Activated CD8-positive, alpha-beta T cell treated with anti-CD3 and anti-CD28 coated beads, Interleukin-2, amount 10 ng/mL, durations not matched to agents 7 days and 5 days (primary cell): ENCODE measurements at places on chromosomes 2 and 18.

DNA sequence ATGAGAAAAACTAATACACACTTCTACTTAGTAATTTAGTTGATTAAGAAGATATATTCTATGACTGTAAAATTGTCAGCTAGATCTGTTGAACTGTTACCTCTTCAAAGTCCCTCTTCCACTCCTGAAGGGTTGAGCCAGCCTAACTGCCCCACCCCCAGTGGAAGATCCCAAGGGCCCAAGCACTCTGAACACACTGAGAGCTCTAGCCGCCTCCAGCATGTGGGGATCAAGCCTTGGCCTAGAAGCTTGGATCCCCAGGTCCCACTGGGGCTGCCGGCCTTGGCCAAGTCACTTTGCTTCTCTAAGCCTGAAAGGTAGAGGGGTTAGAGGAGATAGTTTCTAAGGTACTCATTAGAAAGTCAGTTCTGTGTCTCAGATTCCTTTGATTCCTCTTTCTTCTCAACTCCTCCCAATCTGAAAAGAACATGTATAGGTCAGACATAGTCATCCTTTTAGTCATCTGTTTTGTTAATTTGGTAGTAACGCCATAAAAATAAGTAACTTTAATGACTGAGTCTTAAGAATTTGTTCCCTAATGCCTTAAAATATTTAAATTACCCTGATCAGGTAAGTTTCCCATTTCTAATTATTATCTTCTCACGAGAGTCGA, 5.6 kb downstream of the CPSF3 start:
- H3K27me3 ChIP-seq, result no peaks in the 10 kb centered on the region
- no peak overlapping the region for H3K4me3 ChIP-seq
- peaks cover 18% of the 10 kb centered on the region for H3K4me1 ChIP-seq

- H3K27me3 ChIP-seq, result no peaks in the 10 kb centered on the region
- H3K4me3 ChIP-seq, result no peak overlapping the region
- no peak overlapping the region for H3K27ac ChIP-seq
- H3K4me1 ChIP-seq, result no peaks in the 10 kb centered on the region
- no peaks in the 10 kb centered on the region for H3K36me3 ChIP-seq
- no peak for DNase-seq
These were observed 467.7 kb upstream of the RGPD4 start for GRCh38 chr2:107359021-107359420.

- peaks cover 10% of the 10 kb centered on the region for H3K36me3 ChIP-seq
- H3K27ac ChIP-seq, result no peak overlapping the region
- H3K4me3 ChIP-seq, result no peak overlapping the region
- H3K27me3 ChIP-seq, result no peaks in the 10 kb centered on the region
- H3K4me1 ChIP-seq, result no peaks in the 10 kb centered on the region
These were observed 15.8 kb downstream of the ZNF236 start for GRCh38 chr18:76838182-76838581.

- no peaks in the 10 kb centered on the region for H3K27me3 ChIP-seq
- DNase-seq, result peak; percentile 99
- peaks cover under 1% of the 10 kb centered on the region for H3K36me3 ChIP-seq
- H3K4me1 ChIP-seq, result peaks cover 27% of the 10 kb centered on the region
- peak overlapping the region; percentile 80 for H3K4me3 ChIP-seq
These were observed 97.1 kb upstream of the SERTAD2 start for GRCh38 chr2:64750817-64751285.

- H3K27ac ChIP-seq, result no peak overlapping the region
- no peaks in the 10 kb centered on the region for H3K4me1 ChIP-seq
- H3K36me3 ChIP-seq, result no peaks in the 10 kb centered on the region
- no peak for DNase-seq
- peaks cover 20% of the 10 kb centered on the region for H3K27me3 ChIP-seq
- H3K4me3 ChIP-seq, result no peak overlapping the region
These were observed 121.8 kb downstream of the MTX2 start for GRCh38 chr2:176391148-176391419.

- peaks cover 2% of the 10 kb centered on the region for H3K27me3 ChIP-seq
- DNase-seq, result no peak
- no peaks in the 10 kb centered on the region for H3K4me1 ChIP-seq
- no peak overlapping the region for H3K27ac ChIP-seq
- H3K4me3 ChIP-seq, result no peak overlapping the region
- H3K36me3 ChIP-seq, result no peaks in the 10 kb centered on the region
These were observed 34.1 kb downstream of the FBXO48 start for GRCh38 chr2:68432696-68433658.

DNA sequence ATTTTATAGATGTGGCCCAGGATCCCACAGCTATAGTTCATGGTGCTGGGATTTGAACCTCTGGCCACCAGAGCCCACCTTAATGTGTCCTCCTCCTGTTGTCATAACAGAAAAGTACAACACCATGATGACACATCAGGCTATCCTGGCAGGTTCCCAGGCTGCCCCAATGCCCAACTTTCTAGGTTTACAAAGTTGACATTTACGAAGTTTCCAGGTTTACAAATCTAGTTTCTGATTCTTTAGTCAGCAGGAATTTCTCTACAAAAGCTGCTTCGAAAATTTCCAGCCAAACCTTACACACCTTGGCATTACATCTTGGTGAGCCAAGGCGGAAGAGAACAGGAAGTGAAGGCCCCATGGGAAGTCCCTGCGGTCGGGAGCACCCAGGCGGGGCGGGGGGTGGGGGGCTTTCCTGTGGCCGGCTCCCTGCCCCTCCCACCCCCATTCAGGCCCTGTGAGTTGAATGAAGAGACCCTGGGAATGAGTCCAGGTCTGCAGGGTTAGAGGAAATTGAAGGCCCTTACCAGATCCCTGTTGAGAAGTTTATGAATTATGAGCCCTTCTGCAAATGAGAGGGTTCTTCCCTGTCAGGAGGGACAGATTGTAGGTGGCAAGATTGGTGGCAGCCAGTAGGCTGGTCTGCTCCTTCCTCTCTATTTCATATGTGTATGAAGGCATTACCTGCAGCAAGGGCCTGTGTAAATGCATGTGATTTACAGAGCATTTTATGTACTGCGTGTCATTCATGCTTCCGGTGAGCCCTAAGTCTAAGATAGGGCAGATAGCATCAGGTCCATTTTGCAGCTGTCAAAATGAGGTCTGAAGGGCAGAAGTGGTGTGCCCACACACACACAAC, 11.1 kb upstream of the IL1RN start:
- DNase-seq, result no peak
- peaks cover 9% of the 10 kb centered on the region for H3K27me3 ChIP-seq
- H3K27ac ChIP-seq, result peak overlapping the region; percentile 72
- peaks cover 17% of the 10 kb centered on the region for H3K4me1 ChIP-seq
- H3K4me3 ChIP-seq, result no peak overlapping the region

DNA sequence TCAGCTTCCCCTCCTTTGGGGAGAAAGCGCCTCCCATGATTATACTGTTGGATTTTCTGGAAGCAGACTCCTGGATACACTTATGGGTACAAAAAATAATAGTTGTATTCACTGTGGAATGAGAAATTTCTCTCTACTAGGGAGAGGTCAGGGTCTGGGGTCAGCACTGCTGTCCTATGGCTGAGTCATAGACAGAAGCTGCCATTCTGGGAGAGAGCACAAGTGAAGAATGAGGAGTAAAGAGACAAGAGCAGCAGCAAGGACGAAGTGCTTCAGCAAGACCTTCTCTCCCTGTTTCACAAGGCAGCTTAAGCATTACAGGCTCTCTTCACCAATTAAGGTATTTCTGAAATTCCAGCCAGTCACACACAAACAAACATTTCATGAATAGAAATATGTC, 10.1 kb upstream of the UNC80 start:
- no peak for DNase-seq
- H3K27ac ChIP-seq, result no peak overlapping the region
- no peak overlapping the region for H3K4me3 ChIP-seq
- H3K36me3 ChIP-seq, result no peaks in the 10 kb centered on the region
- no peaks in the 10 kb centered on the region for H3K27me3 ChIP-seq

DNA sequence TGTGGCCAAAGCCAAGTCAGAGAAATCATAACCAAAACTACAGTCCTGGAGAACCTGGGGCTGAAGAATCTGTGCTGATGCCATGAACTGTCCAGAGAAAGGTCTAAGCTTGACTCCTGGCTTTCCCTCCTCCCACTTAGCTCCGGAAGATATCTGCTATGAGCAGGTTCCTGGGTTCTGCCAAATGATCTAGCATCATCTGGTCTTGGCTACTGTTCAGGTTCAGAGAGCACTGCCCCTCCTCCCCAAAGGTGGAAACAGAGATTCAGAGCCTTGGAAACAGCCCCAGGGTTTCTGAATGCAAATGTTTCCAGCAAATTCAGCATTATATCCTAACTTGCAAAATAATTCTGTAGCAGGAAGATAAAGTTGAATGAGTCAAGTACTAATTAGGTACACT, 219.2 kb upstream of the SP5 start:
- H3K4me1 ChIP-seq, result no peaks in the 10 kb centered on the region
- no peak for DNase-seq
- no peak overlapping the region for H3K27ac ChIP-seq
- H3K36me3 ChIP-seq, result no peaks in the 10 kb centered on the region

- H3K4me1 ChIP-seq, result no peaks in the 10 kb centered on the region
- H3K36me3 ChIP-seq, result no peaks in the 10 kb centered on the region
- DNase-seq, result no peak
- peaks cover under 1% of the 10 kb centered on the region for H3K27me3 ChIP-seq
These were observed 56.1 kb downstream of the TNP1 start for GRCh38 chr2:216803791-216804190.

DNA sequence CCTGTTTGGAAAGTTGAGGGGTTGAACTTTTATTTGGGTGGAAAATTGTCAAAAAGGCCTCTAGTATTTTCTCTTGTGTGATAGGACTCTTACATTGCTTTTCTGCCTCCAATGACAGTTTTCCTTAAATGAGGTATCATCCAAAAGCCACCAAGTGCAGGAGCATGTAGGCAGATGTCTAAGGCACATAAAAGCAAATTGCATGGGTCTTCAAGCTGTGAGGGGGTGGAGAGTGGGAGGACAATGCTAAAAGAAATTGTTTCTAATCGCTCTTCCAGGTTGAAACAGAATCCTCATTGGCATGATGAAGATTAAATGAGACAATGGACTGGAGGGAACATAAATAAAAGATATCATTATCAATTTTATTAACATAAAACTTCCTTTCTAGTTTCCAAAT, 6.8 kb downstream of the TACR1 start:
- DNase-seq, result no peak
- no peak overlapping the region for H3K4me3 ChIP-seq
- no peak overlapping the region for H3K27ac ChIP-seq

- no peak overlapping the region for H3K4me3 ChIP-seq
- H3K27ac ChIP-seq, result no peak overlapping the region
- H3K27me3 ChIP-seq, result peaks cover 29% of the 10 kb centered on the region
- H3K4me1 ChIP-seq, result peaks cover 11% of the 10 kb centered on the region
- no peaks in the 10 kb centered on the region for H3K36me3 ChIP-seq
- DNase-seq, result no peak
These were observed 32.1 kb upstream of the INSIG2 start for GRCh38 chr2:118056165-118056534.

DNA sequence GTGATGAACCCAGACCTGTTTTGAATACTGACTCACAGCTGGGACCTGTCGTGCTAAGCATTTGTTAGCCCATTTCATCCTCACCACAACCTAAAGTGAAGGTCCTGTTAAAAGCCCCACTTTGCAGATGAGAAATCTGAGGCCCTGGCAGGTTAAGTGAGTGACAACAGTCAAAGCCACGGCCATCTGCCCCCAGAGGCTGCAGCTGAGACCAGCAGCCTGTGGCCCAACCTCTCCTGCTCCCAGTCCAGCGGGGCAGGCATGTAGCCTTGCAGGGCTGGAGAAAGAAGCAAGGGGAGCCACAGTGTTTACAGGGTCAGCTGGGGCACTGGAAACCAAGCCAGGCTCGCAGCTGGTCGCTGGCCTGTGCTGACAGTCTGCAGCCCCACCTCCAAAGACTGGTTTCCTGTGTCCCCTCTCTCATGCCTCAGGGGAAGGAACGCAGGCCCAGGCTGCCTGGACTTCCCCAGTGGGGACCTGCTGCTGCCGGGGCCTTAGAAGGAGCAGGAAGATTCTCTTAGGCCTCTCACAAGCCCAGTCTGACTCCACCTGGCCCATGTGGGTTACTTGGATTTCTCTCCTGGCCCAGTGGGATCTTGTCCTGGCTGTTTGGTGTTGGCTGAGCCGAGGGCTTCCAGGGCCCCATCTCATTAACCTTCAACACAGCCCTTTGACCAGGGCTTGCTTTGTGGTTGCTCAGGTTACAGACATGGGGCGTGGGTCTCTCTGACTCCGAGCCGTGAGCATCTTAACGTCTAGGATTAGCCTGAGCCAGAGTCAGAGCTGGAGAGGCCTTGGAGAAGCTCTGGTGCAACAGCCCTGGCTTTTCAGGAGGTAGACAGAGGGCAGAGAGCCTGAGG, 1.7 kb downstream of the INPP5D start:
- peaks cover 54% of the 10 kb centered on the region for H3K4me1 ChIP-seq
- H3K36me3 ChIP-seq, result peaks cover 57% of the 10 kb centered on the region
- peak overlapping the region; percentile 91 for H3K27ac ChIP-seq
- DNase-seq, result peak; percentile 56

- no peak overlapping the region for H3K27ac ChIP-seq
- H3K27me3 ChIP-seq, result no peaks in the 10 kb centered on the region
- no peak for DNase-seq
- no peaks in the 10 kb centered on the region for H3K4me1 ChIP-seq
- H3K36me3 ChIP-seq, result no peaks in the 10 kb centered on the region
- no peak overlapping the region for H3K4me3 ChIP-seq
These were observed 33.2 kb upstream of the AGAP1 start for GRCh38 chr2:235460548-235461047.

DNA sequence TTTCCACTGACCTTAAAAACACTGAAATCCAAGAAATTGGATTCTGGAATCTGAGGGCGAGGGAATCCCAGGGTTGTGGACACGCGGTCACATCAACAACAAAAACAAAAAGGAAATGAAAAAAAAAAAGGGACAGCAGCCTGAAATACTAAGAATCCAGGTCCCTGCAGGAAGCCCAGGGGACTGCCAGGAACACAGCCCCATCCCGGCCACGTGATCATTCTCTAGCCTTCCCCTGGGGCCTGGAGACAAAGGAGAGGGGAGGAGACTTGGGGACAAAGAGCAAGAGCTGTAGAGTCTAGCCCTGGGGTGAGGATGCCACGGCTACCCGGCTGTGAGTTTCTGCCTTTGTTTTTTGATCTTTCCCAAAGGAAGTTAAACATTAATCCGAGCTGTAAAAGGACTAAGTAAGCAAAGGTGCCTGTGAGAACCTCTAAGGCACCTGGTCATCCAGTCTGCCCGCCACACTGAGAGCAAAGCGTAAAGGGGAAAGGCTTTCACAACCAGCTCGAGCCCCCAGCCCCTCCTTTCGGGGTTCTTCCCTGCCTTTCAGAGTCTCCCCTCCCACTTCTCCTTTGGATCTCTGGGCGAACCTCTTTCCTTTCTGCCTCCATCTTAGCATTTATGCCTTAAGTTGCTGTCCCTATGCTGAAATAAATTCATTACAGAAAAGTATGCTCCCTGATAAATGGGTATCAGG, 57.9 kb upstream of the MSH2 start:
- DNase-seq, result no peak
- peaks cover 28% of the 10 kb centered on the region for H3K27me3 ChIP-seq
- H3K4me3 ChIP-seq, result no peak overlapping the region
- H3K4me1 ChIP-seq, result no peaks in the 10 kb centered on the region
